SHP77 (cell line): ENCODE measurements at places on chromosomes 6 and 20.

DNA sequence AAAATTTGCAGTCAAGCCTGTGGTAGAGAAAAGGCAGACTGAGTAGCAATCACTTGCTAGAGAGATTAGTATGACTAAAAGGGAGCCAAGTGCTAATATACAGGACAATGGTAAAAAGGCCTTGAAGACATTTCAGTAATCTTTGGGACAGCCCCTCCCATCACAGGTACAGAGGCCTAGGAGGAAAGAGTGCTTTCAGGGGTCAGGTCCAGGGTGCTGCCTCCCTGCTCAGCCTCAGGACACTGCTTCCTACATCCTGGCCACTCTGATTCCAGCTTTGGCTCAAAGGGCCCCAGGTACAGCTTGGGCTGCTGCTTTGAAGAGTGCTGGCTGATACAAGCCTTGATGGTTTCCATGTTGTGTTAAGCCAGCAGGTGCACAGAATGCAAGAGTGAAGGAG is 543.5 kb downstream of the MMUT start:
- peak; percentile 21 for DNase-seq

GRCh38 chr6:446418-447366 is 55.1 kb downstream of the IRF4 start:
- no peak for DNase-seq

- DNase-seq = no peak
Observed at GRCh38 chr6:113893866-113894265, 36.7 kb downstream of the MARCKS start.

DNA sequence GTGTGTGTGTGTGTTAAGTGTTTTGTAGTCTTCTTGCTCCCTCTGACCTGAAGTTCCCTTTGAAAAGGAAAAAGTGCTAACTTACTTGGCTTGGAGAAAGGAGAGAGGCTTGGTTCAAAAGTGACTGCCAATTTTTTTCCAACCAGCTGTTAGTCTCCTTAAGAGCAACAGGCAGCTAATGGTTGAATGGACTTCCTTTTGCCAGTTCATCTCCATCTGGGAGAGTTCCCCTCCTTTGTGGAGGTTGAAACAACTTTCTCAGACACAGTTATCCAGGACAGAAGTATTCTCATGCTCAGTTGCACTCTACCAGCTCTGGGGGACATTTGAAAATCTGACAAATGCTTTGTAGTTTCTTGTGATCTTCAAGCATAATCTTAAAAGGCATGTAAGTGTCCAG is 4.5 kb downstream of the RIPOR2 start:
- no peak for DNase-seq

- DNase-seq = no peak
Observed at GRCh38 chr6:31265926-31266325, 6.0 kb downstream of the HLA-C start.
